Sigmoid colon (tissue), 7 donors: ENCODE measurements at places on chromosomes 2 and 18. TPM values are rescaled to one million over a fixed set of nuclear protein-coding genes. Genes with fewer than 3 reads are reported as not detected.
A peak's percentile ranks its signal among the peaks of the same experiment; 100 is the strongest.

DNA sequence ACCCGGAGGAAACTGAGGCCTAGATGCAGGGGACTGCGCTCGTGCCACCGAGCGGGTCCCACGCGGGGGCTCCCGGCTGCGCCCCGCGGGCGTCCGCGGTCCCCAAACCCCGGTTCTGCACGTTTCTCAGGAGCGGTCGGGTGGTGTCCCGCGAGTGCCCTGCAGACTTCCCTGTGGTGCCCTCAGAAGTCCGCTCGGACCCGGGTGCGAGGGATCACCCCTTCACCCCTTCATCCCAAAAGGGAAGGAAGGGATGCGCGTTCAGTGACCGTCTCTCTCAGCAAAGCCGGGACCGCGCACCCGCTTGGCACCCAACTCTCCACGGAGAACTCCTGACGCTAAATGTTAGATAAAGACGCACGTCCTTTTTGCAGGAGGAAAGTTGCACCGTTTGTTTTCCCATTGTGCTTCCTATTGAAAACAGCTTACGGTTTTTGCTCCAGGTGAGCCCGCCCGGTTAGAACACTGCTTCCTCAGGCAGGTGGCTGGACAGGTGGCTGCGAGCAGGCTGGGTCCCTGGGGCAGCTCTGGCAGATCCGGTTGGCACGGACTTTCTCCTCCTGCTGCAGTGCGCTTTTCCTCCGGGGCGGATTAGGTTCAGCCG, 779 bp downstream of the DGKD start:
- peak; percentile 78 for DNase-seq

- no peak for DNase-seq
These were observed 1504.5 kb downstream of the DPP10 start for GRCh38 chr2:115946891-115947290.

DNA sequence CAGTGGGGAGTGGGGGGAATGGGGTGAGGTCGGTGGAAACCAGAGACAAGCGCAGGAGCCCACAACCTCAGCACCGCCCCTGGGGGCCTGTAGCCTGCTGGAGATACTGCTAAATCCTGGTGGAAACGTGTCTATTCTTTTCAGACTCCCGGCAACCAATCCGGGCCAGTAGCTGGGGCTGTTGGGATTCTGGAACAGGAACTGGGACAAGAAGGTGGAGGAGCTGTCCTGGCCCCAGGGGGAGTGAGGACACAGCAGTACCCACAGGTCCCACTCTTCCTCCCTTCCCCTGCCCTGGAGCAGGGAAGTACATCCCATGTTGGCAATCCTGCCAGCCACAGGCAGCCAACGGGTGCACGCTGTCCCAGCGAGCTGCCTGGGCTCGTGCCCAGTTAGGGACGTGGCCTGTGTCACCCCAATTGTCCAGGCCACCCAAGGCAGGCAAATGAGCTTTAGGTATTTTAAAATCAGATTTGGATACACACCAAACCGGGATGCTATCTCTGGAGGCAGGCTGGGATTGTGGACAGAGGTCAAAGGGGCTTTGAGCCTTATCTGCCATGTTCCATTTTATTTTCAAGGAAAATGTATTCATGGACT, 51.8 kb downstream of the HS1BP3 start:
- peak; percentile 79 for DNase-seq

DNA sequence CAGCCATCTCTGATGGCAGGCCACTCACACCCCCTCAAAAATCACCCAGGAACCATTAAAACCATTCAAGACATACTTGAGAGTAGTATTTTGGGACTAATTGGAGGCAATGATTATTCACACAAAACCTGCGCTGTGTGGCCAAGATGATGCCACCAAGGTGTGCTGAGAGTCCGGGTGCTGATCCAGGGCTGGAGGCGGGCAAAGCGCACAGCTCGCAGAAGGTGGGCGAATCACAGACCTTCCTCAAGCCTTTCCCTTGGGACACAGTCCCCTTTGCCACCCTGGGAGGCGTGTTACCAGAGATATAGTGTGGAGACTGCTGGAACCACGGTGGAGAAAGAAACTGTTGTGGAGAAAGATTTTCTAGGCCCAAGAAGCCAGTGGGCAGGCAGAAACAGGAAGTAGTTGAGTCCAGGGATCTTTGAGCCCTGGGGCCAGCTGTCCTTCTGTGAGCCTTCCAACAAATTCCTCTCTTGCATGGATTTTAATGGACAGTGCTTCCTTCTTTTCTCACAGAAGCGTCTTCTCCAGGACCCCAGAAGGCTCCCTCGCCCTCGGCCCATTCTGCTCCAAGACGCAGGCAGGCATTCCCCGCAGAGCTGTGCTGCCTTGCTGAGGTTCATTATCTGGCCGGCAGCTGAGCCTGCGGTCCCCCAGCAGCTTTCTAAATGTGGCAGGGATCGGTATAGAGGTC, 8.0 kb downstream of the COPS9 start:
- DNase-seq = no peak

Gene GRHL1
- polyA plus RNA-seq = 0.55 TPM
